ENCODE measurements at places on chromosomes 4 and X. TPM values are rescaled to one million over a fixed set of nuclear protein-coding genes. Genes with fewer than 3 reads are reported as not detected.

GAGE12E gene
- total RNA-seq: not detected

SMAD1 gene
- 23.7 TPM for total RNA-seq

KLHL34 gene
- total RNA-seq: not detected

HPF1 gene
- 17.4 TPM for total RNA-seq

SPANXD gene
- total RNA-seq: not detected

PLS3 gene
- 127 TPM for total RNA-seq

SOX3 gene
- total RNA-seq: not detected

PFKFB1 gene
- total RNA-seq: 0.27 TPM

SRPK3 gene
- not detected for total RNA-seq

DNA sequence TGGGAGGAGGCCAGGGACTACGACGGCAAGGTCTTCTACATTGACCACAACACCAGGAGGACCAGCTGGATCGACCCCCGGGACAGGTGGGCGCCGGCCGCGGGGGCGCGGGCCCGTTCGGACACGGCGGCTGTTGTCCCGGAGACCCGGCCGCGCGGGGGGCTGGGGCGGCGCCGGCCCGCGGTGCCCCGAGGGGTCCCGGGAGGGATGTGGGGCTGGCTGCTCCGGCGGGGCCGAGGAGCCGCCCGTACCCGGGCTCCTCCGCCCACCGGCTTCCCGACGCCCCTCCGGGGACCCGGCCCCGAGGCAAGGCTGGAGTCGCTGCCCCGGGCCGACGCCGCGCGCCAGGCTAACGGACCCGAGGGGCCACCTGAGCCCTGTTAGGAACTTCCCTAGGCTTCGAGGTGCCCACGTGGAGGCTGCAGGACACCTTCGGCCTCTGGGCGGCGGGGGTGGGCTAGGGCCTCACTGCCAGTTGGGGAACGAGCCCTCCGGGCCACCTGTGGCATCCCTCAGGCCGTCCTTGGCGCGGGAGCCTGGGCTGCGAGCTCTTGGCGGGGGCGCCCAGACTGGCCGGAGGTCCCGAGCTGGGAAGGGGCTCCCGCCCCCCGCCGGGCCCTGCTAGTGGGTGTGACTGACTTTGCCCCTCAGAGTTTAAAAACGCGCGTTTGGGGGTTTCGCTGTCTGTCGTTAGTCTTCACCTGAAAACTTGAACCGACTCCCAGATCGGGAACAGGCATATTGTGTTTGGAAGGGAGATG lies 660 bp downstream of the WWC2 start:
- peaks cover 6% of the 10 kb centered on the region for H3K36me3 ChIP-seq
- DNase-seq: peak; percentile 39
- peak overlapping the region; percentile 76 for H3K27ac ChIP-seq

DNA sequence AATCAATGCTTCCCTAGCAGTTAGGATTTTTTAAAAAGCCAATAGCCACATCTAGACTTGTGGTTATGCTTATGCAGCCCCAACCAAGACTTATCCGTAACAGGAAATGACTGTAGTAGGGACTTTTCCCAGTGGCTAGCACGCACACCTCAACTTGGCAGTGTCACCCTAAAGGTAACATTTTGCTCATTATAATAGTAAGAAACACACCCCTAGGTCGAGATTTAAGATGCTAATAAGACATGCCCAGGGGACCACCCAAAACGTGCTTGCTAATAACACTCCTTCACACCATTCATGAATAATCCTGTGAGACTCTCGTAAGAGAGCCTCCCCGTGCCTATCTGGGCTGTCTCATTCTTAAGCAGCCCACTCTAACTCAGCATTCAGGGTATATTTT lies 195.3 kb downstream of the CHIC1 start:
- H3K27ac ChIP-seq: no peak overlapping the region
- no peaks in the 10 kb centered on the region for H3K36me3 ChIP-seq
- DNase-seq: no peak
- no peaks in the 10 kb centered on the region for H3K4me1 ChIP-seq

DNA sequence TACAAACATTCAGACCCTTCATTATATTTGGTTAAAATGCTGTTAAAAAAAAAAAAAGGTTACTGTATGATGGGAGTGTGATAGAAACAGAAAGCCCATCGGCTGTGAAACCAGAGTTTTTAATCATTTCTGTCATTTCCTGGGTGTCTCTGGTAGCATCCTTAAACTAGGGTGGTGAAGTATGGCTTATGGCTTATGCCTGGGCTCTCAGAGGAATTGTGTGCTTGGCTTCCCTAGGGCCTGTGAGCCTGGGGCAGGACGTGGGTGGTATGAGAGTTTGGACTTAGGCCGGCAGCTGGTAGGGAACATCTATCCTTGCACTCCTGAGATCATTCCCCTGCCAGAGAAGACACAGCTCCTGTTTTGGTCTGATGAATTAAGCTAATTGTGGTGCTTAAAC lies 52.2 kb downstream of the DCUN1D4 start:
- DNase-seq: no peak
- peaks cover 11% of the 10 kb centered on the region for H3K4me1 ChIP-seq
- H3K36me3 ChIP-seq: peaks cover 68% of the 10 kb centered on the region
- peak overlapping the region; percentile 76 for H3K27ac ChIP-seq
- H3K4me3 ChIP-seq: no peak overlapping the region

GRCh38 chr4:72255269-72255668 lies 223.5 kb downstream of the NPFFR2 start:
- H3K4me3 ChIP-seq: no peak overlapping the region
- H3K27ac ChIP-seq: no peak overlapping the region
- no peaks in the 10 kb centered on the region for H3K4me1 ChIP-seq
- no peaks in the 10 kb centered on the region for H3K27me3 ChIP-seq
- DNase-seq: no peak

- peaks cover 12% of the 10 kb centered on the region for H3K4me1 ChIP-seq
- no peak overlapping the region for H3K4me3 ChIP-seq
- DNase-seq: no peak
- no peaks in the 10 kb centered on the region for H3K27me3 ChIP-seq
- peaks cover 13% of the 10 kb centered on the region for H3K36me3 ChIP-seq
Measured at GRCh38 chr4:3315566-3315965, 22.7 kb downstream of the RGS12 start.

DNA sequence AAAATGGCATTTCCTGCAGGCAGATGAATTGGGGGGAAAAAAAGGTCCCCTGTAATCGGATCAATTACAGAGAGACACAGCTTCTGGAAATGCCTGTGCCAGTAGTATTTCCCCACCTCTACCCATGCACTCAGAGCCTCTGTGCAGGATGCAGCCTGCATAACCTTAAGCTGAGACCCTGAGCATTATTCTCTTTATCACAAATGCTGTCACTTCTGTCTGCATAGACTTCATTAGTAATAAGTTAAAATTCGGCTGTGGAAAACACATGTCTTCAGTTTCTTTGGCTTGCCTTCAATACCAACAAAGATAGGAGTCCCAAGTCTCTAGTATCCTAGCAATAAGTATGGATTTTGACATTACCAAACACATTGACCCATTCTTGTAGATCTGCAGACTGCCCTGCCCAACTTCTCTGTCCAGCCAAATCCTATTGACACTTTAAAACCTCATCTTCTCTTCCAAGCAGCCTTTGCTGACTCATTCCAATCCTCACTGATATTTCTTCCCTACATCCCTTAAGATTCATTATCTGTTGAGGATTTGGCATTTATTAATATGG lies 70.8 kb downstream of the LUZP4 start:
- H3K4me3 ChIP-seq: no peak overlapping the region
- no peak for DNase-seq
- H3K27ac ChIP-seq: no peak overlapping the region
- peaks cover 79% of the 10 kb centered on the region for H3K27me3 ChIP-seq
- H3K4me1 ChIP-seq: no peaks in the 10 kb centered on the region

DNA sequence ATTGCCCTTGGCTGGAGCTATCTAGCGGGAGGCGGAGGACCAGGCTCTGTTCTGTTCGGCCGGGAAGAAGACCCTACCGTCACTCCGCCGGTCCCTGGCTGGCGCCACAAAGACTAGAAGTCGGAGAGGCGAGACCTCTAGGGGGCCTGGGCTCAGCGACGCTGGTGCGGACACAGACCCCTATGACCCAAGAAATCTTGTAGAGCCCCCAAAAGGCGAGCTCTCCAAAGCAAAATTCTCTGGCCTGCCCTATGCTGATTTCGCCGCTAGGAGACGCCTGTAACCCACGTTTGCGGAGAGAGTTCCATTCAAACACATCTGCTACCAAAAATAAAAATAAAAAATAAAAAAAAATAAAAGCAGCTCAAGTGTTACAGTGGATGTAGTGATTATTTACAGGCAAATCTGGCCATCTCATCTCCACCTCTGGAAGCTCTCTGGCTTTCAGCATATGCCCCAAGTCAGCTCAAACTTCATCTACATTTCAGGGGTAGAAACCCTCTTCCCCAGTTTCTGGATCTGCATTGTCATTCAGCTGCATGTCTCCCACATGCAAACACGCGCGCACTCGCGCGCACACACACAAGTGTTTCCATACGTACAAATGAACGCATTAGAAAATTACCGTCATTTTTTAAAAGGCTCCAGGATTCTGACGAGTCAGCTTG lies 2.4 kb upstream of the PCDH10 start:
- DNase-seq: peak; percentile 63
- peaks cover 10% of the 10 kb centered on the region for H3K4me1 ChIP-seq
- H3K27ac ChIP-seq: no peak overlapping the region
- H3K27me3 ChIP-seq: peaks cover 30% of the 10 kb centered on the region
- peak overlapping the region; percentile 77 for H3K4me3 ChIP-seq
- no peaks in the 10 kb centered on the region for H3K36me3 ChIP-seq

- H3K4me1 ChIP-seq: no peaks in the 10 kb centered on the region
- H3K4me3 ChIP-seq: no peak overlapping the region
- H3K27ac ChIP-seq: no peak overlapping the region
Measured at GRCh38 chr4:123890889-123891288, 494.3 kb downstream of the SPRY1 start.

- H3K27me3 ChIP-seq: peaks cover 16% of the 10 kb centered on the region
- no peaks in the 10 kb centered on the region for H3K4me1 ChIP-seq
- peak; percentile 35 for DNase-seq
- H3K27ac ChIP-seq: no peak overlapping the region
Measured at GRCh38 chrX:46398126-46398525, 147.1 kb downstream of the ZNF674 start.

- H3K27ac ChIP-seq: no peak overlapping the region
- no peaks in the 10 kb centered on the region for H3K27me3 ChIP-seq
- no peak overlapping the region for H3K4me3 ChIP-seq
- no peaks in the 10 kb centered on the region for H3K4me1 ChIP-seq
- DNase-seq: no peak
- H3K36me3 ChIP-seq: no peaks in the 10 kb centered on the region
Measured at GRCh38 chr4:97548186-97548585, 595.1 kb downstream of the STPG2 start.

- no peak for DNase-seq
- H3K27me3 ChIP-seq: peaks cover 60% of the 10 kb centered on the region
- no peaks in the 10 kb centered on the region for H3K4me1 ChIP-seq
- no peak overlapping the region for H3K27ac ChIP-seq
Measured at GRCh38 chr4:138800421-138800820, 215.2 kb upstream of the NOCT start.

DNA sequence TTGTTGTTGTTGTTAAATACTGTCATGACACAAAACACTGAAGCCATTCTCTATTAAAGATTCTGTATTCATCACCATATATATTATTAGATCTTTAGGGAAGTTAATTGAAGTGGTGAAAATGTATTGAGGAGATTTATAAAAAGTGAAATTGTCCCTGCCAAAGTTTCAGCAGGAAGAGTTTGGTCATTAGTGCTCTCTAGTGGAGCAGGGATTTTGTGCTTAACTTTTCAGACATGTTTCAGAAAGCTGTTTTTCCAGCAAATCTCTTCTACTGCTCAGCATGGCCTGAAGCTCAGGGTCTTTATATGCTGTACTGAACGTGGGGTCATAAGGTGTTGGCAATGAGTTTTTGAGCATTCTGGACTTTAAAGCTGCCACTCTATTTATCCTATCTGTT lies 36.7 kb upstream of the CXXC4 start:
- no peaks in the 10 kb centered on the region for H3K4me1 ChIP-seq
- H3K4me3 ChIP-seq: no peak overlapping the region
- no peak for DNase-seq
- H3K36me3 ChIP-seq: no peaks in the 10 kb centered on the region
- H3K27ac ChIP-seq: no peak overlapping the region
- no peaks in the 10 kb centered on the region for H3K27me3 ChIP-seq

DNA sequence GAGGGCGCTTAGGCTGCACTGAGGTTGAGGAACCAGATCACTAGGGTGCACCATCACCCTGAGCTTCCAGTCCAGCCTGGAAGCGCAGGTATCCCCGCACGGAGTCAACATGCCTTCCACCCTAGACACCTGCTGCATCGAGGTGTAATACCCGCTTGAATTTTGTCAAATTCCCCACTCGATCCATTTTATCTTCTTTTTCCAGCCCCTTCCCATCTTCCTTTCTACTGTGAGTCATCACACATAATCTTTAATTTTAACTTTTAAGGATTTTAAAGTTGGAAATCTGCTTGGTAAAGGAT lies 821 bp downstream of the PLK4 start:
- peak overlapping the region; percentile 99 for H3K27ac ChIP-seq
- peak overlapping the region; percentile 100 for H3K4me3 ChIP-seq
